Frontal cortex (tissue), 4 donors: ENCODE measurements at places on chromosomes 1 and 21. TPM values are rescaled to one million over a fixed set of nuclear protein-coding genes. Genes with fewer than 3 reads are reported as not detected.

GRCh38 chr1:90964444-90965035 is 57.3 kb downstream of the ZNF644 start:
- DNase-seq = no peak

GRCh38 chr1:157969697-157970485 is 23.6 kb upstream of the KIRREL1 start:
- DNase-seq = no peak

DNA sequence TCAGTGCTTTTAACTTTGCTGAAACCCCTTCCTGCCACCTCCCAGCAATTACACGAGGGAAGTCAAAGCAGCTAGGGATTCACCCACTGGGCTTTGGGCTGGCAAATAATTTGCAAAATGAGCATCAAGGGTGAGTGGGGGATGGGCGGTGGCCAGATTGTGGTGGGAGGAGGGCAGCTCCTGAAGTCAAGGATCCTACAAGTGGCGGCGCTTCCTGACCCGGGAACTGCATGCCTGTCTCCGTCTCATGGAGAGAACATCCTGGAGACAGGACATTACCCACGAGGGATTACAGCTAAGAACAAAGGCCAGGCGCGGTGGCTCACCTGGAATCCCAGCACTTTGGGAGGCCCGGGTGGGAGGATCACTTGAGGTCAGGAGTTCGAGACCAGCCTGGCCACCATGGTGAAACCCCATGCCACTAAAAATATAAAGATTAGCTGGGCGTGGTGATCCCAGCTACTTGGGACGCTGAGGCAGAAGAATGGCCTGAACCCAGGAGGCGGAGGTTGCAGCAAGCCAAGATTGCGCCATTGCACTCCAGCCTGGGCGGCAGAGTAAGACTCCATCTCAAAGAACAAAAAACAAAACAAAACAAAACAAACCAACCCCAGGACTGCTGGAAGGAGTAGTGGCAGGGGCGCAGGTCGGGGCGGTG is 12.9 kb downstream of the TTC34 start:
- DNase-seq = no peak

MPZ gene
- 1.6 TPM for total RNA-seq

NTRK1 gene
- total RNA-seq = 0.41 TPM
